ENCODE measurements at places on chromosomes 3 and 15.
A peak's percentile ranks its signal among the peaks of the same experiment; 100 is the strongest.

- no peak for DNase-seq
Observed at GRCh38 chr3:74920721-74921350, 306.4 kb upstream of the CNTN3 start.

DNA sequence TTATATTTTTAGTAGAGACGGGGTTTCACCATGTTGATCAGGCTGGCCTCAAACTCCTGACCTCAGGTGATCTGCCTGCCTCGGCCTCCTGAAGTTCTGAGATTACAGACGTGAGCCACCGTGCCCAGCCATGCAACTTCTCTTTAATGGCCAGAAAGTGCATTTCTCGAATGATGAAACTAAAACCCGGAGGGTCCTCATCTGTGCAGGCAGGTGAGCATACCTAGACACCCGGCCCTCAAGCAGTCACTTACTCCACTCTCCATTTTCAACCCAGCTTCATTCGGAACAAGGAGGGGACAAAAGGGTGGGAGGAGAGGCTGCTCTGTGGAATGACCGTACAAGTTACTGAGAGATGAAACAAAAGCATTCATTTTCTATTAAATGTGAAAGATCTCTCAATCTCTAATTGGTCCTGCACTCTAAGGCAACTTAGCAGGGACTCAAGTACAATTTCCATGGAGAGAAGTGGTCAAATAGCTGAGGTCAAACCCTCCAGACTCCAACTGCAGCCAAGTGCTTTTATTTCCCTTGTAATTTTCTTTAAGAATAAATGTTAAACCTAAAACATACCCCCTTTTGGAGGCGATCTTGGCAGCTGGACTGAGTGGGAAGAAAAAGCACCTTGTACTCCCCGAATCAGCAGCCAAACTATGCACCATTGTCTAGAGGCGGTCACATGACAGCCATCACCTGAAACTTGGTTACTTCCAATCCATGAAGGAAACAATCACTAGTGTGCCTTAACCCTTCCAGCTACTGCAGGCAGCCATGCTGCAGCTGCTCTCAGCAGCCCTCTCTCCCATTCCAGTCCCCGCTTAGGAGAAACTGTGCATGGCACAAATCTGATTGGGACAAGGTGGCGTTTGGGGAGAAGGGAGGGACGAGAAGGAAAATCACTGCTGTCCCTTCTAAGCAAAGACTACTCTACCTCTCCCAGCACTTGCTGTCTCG, 62.2 kb downstream of the VGLL4 start:
- no peak for DNase-seq

- DNase-seq, result no peak
Observed at GRCh38 chr15:92661956-92662355, 6.4 kb upstream of the FAM174B start.

- DNase-seq, result no peak
Observed at GRCh38 chr3:56557831-56558170, 826 bp downstream of the CCDC66 start.

GRCh38 chr3:32303399-32303747, 64.9 kb downstream of the CMTM8 start:
- DNase-seq, result no peak

GRCh38 chr15:96058103-96058851, 272.2 kb upstream of the NR2F2 start:
- DNase-seq, result no peak

DNA sequence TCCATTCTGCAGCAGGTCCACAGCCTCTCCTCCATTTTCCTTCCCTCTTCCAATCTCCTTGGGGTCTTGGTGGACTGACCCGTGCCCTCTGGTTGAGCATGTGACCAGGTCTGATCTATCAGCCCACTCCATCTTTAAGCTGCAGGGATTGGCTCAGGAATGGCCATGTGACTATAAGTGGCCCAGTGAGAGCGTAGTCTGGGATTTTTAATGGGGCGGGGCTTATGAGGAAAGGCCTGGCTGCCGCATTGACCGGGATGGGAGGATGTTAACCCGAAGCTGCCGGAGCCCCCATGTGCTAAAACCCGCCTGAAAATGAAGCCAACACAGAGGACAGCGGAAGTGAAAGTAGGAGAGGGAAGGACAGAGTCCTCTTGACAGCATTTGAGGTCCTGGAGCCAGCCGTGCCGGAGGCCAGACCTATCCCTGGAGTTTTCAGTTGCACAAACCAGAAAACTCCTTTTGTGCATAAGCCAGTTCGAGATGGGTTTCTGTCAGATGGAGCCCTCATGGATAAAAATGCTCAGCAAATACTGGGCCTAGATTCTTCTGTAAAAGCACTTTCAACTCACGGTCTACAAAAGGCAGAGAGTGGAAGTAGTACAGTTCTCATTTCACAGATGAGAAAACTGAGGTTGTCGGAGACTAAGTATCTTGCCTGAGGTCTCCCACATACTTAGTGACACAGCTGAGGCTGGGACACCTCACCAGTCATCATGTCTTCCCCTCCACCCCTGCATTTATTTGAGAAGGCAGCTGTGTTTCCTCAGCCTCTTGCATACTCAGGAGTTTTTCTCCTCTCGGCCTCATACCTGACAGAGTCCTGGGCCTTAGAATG, 61.9 kb downstream of the ATP2B2 start:
- DNase-seq, result no peak

DNA sequence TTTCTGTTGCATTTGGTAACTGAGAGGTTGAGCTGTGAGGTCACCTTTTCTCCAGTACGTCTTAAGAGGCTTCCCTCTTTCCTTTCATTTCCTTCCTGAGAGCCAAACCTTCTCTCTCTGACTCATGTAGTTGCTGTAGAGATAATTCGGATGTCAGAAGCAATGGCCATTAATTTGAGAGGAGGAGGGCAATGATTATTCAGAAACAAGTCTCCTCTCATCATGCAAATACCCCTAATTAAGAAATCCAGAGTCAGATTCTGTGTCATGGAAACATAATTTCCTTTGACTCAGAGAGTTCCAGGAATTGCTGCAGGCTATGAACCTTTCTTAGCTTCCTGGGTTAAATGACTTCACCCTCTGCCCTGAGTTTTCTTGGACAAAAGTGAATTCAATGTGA, 59.0 kb upstream of the GSK3B start:
- peak; percentile 44 for DNase-seq

DNA sequence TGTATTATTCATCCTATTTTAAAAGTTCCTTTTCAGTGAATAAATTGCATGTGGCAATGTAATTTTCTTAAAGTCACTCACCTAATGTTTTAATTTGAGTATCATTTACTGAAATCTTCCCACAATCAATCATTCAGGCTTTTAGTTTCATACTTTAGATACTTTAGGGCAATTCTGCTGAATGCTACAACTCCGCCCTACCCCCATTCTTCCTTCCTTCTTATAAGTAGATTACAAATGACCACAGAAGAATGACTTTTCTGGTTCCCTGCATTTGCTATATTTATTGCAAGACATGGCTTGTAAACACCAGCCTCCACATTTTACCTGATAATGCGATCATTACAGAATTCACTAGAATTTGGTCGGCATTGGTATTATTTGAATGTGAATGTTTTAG, 1061.9 kb downstream of the FHIT start:
- no peak for DNase-seq

DNA sequence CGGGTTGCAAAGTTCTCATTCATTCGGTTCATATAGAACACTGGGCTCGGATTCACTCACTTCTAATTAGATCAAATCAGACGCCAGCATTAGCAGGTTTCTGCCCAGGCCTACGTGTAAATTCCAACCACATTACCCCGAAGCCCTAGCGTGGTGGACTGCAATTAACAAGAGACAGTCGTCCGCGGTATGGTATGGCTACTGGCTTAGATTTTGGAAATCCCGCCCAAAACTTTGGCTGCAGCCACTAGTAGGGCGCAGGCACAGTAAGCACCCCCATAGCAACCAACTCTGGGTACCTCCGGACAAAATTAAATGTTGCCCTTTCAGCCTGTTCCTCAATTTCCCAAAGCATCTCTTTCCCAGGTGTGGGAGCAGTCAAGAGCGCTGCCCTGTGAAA, 771 bp downstream of the RARRES1 start:
- DNase-seq, result no peak

GRCh38 chr15:41474941-41475340, 18.7 kb upstream of the ITPKA start:
- no peak for DNase-seq

GRCh38 chr3:23076437-23076836, 126.7 kb upstream of the UBE2E2 start:
- no peak for DNase-seq

DNA sequence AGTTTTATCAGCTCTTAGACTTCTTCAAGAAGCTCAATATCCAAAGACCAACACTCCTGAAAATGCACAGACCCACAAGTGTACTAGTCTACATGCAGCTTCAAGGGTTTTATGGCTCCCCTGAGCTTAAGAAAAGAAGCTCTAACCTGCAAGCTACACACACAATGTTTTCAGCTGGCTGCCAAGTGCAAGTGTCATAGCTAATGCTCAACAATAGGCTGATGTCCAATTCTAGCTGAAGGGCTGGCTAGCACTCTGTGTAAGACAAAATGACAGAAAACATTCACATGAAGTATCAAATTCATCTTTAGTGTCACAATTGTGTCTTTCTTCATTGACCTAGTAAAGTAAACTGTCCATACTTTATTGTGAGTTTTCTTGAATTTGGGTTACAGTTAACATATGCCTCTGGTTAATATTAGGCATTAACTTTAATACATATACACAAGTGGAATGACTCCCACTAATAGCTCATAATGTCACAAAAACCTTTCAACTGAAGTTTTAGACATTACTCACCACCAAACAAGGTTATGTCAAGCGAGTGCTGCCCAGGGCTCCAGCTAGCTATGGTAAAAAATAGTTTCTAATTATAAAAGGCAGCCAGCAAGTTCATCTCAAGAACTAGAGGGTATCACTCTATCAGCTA, 15.1 kb downstream of the ABI3BP start:
- DNase-seq, result no peak

GRCh38 chr3:14228681-14229470, 50.3 kb downstream of the LSM3 start:
- no peak for DNase-seq

DNA sequence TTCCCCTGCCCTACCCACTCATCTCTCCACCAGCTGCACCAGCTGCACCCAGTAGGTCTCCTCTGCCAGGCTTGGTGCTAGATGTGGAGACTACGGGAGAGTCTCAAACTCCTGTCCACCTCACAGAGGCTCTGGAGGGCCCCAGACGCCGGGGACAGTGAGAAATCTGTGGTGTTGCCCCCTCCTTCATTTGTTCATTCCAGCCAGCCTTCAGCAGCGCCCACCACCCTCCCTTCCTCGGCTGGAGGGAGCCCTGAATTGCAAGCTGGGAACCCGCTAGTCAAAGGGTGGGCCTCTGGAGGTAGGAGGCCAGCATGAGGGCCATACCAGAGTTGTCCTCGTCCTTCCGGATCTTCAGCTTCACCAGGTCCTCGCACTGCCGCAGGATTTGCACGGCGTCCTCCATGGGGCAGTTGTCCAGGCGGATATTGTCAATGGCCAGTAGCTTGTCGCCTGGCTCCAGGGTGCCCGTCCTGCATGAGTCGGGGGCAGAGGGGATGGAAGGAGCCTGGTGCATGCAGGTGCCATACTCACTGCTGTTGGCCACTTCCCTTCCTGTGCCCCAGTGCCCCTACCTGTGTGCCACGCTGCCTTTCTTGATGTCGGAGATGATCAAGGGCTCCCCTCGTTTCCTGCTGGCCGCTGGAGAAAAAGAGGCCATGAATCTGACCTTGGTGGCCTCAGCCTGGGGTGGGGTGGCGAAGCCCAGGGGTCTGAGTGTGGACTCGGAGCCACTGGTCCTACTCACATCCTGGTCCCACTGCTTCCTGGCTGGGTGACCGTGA, 29.1 kb downstream of the GRIP2 start:
- DNase-seq, result no peak

- DNase-seq, result no peak
Observed at GRCh38 chr15:65926899-65927298, 57.6 kb downstream of the RAB11A start.

- DNase-seq, result no peak
Observed at GRCh38 chr3:58072052-58072762, 64.0 kb downstream of the FLNB start.

- no peak for DNase-seq
Observed at GRCh38 chr3:173733029-173733652, 335.6 kb downstream of the NLGN1 start.

DNA sequence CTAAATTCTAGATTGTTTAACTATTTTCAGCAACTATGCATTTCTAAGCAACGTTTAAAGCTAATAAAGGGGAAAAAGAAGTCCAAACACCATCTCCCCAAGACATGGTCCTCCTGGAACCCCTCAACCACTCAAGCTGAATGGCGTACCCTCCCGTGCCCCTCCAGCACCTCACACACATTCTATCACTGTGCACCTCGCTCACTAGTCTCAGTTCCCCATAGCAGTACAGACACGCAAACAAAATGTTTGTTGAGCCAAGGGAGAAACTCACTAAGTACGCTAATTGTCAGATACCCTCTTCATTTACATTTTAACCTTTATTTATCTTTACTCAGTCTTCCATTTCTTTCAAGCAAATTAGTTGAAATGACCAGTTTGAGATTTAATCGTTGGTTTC, 48.8 kb downstream of the ACAP2 start:
- DNase-seq, result no peak

DNA sequence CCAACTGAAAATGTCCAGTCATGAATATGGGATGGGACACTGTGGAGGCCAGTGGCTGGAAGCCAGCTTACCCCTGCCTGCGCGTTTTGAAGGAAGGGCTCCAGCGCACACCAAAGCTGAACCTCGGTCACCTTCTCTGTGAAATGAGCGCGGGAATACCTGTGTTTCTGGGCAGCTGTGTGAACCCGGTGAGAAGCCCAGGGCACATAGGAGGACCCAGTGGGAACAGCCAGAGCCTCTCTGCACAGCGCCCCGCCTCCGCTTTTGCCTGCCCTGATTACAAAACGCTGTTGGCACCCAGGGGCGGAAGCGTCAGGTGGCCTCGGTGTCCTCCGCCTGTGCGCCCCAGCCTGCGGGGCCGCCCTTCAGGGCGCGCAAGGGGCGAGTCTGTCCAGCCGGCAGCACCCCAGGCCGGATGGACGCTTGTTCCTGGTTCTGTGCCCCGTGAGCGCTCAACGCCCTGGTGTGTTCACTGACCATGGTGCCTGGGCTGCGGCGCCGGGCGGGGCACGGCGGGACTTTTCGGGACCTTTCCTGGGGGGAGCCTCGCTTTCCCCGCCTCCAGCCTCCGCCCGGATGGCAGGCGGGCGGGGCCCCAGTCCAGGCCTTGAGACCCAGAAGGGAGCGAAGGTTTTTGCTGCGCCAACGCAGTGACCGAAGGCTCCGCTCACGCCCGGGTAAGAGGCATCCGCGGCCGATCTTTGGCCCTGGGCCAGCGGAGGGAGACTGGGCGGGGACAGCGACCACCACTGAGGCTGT, at the start of gene SQOR:
Gene SQOR, plus strand, starts transcription at position 598 of the 759 bp plus-strand sequence. CDS start 23,895 bp downstream, outside the sequence.
- DNase-seq, result peak; percentile 72

DNA sequence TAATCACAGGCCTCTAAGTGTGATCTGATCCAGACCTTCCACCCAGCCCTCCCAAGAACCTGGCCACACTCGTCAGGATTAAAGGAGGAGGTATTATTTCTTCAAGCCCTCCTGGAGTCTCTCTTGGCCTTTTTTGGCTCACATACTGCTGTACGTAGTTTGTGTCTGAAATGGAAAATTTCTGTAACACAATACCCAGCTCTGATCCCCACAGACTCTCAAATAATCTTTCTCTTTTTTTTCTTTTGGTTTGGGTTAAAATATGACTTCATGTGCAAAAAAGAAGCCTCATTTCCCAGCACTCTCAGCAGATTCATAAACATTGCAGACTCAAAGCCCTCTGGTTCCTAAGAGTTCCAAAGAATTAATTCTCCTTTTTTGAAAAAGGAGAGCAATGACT, 96.5 kb upstream of the PHLDB2 start:
- no peak for DNase-seq

- DNase-seq, result no peak
Observed at GRCh38 chr3:8755097-8755496, 14.3 kb downstream of the OXTR start.
